ENCODE measurements at places on chromosomes 2 and 18. TPM values are rescaled to one million over a fixed set of nuclear protein-coding genes. Genes with fewer than 3 reads are reported as not detected.

- no peak for DNase-seq
These were observed 121.8 kb upstream of the ZBTB14 start for GRCh38 chr18:5417342-5417741.

- no peak for DNase-seq
These were observed 63.1 kb downstream of the CXCR4 start for GRCh38 chr2:136054856-136055255.

Gene ST8SIA3
- not detected for total RNA-seq

- peak; percentile 30 for DNase-seq
These were observed 7.9 kb downstream of the CROCC2 start for GRCh38 chr2:240913810-240914644.

DNA sequence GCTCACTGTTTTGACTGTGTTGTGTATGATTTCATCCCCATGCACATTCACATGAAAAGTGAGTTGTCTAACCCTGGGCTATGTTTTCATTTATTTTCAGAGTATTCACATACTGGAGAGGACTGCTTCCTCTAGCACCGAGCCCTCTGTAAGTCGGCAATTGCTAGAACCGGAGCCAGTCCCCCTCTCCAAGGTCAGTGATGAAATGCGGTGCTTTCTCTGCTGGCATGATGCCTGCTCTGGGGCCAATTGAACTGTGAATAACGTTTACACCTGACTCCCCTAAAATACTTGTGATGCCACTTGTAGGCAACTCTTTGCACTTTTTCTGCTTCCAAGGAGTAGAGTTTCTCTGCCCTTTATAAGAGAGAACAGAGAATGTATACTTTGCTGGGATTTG is 126.9 kb downstream of the PRKRA start:
- no peak for DNase-seq

Gene POTEI
- total RNA-seq: not detected

Gene GALR1
- not detected for total RNA-seq

Gene EVX2
- not detected for total RNA-seq

- no peak for DNase-seq
These were observed 10.5 kb downstream of the PLEK start for GRCh38 chr2:68375582-68375981.

- no peak for DNase-seq
These were observed 1.1 kb downstream of the KANSL1L start for GRCh38 chr2:210170196-210170445.

- no peak for DNase-seq
These were observed 310.5 kb downstream of the SATB2 start for GRCh38 chr2:199147216-199147615.

Gene CYP27C1
- 1.1 TPM for total RNA-seq
